HCT116 (cell line): ENCODE measurements at places on chromosomes 12 and 14. TPM values are rescaled to one million over a fixed set of nuclear protein-coding genes. Genes with fewer than 3 reads are reported as not detected.

Gene MAP1LC3B2
- 4.7 TPM for total RNA-seq

Gene PLEKHH1
- total RNA-seq = 27.6 TPM

GRCh38 chr14:80017795-80018194, 193.5 kb downstream of the DIO2 start:
- no peaks in the 10 kb centered on the region for H3K36me3 ChIP-seq
- no peaks in the 10 kb centered on the region for H3K27me3 ChIP-seq
- no peaks in the 10 kb centered on the region for H3K4me1 ChIP-seq
- no peak for DNase-seq

DNA sequence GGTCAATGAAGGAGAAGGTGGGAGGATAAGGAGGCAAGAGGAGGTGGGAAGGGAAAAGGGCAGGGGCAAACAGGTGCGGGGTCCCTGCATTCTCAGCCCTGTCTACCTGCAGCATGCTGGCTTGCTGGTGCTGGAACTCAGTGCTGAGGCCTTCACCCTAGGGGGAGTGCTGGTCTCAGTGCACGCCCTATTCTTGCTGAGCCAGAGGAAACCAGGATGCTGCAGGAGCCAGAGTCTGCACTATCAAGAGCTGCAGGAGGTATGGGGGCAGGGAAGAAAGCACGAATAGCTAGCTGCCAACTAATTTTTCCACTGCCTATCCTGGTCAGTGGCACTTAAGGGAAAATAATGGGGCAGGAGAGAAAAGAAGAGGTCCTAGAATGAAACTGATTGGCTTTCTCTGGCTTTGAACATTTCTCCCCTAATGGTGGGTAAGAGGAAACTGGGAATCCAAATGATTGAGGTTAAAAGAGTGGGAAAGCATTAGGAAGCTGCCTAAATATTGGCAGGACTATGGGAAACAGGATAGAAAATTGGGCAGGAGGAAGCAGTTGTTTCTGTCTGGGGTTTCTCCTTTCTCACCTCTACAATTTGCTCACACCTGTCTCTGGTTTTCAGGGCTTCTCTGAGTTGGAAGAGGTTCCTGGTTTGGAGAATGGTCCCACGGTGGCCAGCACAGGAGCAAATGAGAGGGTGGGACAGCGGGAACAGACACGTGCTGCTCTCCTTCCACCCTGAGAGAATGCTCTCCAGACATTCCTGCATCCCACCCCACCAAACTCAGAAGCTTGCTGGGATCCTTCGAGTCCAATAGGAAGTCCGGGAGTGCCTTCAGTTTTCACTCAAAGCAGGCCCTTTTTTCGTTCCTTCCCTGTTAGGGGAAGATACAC, 1.9 kb downstream of the TMEM253 start:
- peak overlapping the region; percentile 74 for H3K4me3 ChIP-seq
- H3K27ac ChIP-seq = peak overlapping the region; percentile 95
- H3K36me3 ChIP-seq = no peaks in the 10 kb centered on the region
- no peaks in the 10 kb centered on the region for H3K27me3 ChIP-seq

DNA sequence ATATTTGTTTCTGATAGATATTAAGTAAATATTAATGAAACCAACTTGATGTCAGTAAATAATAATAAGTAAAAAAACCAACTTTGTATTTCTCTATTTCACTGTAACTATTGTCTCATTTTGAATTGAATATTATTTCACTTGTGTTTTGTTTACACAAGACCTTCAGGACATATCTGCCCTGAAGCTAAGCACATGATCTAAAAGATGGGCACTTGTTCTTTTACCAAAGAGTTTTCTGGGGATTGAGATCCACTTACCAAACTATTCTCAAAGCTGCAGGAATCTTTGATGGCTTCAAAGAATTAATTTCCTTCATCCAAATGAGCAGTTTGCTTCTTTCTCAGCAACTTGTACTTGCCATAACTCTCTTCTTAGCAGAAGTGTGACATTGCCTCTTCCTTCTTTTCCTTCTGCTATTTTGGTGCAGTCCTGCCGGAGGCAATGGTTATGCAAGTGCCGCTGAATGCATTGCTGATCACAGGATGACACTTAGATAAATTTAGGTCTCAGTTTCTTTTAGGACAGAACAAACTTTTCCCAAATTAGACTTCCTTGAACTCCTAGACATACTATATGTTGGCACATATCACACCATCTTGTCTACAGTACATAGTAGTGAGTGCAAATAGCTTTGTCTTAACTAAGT, 9.2 kb downstream of the FAR2 start:
- H3K27me3 ChIP-seq = no peaks in the 10 kb centered on the region
- H3K4me3 ChIP-seq = no peak overlapping the region
- H3K36me3 ChIP-seq = no peaks in the 10 kb centered on the region
- H3K27ac ChIP-seq = no peak overlapping the region
- no peak for DNase-seq

Gene FGD4
- total RNA-seq = 7.7 TPM

GRCh38 chr12:130849561-130850417, 10.7 kb upstream of the STX2 start:
- no peak for DNase-seq
- peaks cover 16% of the 10 kb centered on the region for H3K4me1 ChIP-seq
- H3K36me3 ChIP-seq = no peaks in the 10 kb centered on the region
- H3K27me3 ChIP-seq = no peaks in the 10 kb centered on the region
- H3K4me3 ChIP-seq = no peak overlapping the region

Gene CAPS2
- total RNA-seq = 18.3 TPM

GRCh38 chr12:3558854-3559253, 67.9 kb downstream of the PRMT8 start:
- H3K36me3 ChIP-seq = no peaks in the 10 kb centered on the region
- peaks cover 78% of the 10 kb centered on the region for H3K27me3 ChIP-seq
- H3K27ac ChIP-seq = no peak overlapping the region
- no peaks in the 10 kb centered on the region for H3K4me1 ChIP-seq

DNA sequence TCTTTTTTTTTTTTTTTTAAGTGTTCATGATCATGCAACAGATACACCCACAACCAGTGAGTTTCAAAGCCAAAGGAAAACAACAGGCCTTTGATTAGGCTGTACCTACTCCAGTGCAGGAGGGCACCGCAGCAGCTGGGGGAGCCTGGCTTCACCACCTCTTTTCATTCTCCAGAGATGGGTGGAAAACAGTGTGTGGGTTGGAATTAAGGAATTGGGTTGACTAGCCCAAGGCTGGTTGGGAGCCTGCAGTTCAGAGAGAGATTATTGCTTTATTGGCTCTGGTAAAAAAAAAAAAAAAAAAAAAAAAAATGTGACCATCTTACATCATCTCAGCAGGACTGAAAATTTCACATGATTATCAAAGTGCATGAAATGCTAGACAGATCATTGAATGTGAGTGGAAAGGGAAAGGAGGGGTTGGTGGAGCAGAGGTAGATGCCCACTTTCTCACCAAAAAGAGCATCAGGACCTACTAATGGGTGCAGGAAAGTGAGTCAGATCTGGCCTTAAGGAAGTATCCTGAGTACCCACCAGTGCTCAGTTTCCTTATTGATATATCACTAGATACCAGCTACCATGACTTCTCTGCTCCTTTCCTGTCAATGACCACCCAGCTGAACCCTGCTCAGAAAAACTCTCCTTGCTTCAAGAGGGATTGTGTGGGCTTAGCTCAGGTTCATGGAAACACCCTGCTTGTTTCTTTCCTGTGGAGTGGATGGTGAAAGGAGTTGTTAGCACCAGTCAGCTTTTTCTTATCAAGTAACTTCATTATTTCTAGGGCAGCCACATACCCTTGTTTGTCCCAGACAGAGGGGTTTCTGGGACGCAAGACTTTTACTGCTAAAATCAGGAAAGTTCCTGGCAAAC, 54.8 kb upstream of the DYRK2 start:
- H3K4me1 ChIP-seq = peaks cover 18% of the 10 kb centered on the region
- no peaks in the 10 kb centered on the region for H3K36me3 ChIP-seq
- peak overlapping the region; percentile 17 for H3K4me3 ChIP-seq
- H3K27ac ChIP-seq = peak overlapping the region; percentile 54
- no peaks in the 10 kb centered on the region for H3K27me3 ChIP-seq
